ENCODE measurements at places on chromosomes 16 and 17.

DNA sequence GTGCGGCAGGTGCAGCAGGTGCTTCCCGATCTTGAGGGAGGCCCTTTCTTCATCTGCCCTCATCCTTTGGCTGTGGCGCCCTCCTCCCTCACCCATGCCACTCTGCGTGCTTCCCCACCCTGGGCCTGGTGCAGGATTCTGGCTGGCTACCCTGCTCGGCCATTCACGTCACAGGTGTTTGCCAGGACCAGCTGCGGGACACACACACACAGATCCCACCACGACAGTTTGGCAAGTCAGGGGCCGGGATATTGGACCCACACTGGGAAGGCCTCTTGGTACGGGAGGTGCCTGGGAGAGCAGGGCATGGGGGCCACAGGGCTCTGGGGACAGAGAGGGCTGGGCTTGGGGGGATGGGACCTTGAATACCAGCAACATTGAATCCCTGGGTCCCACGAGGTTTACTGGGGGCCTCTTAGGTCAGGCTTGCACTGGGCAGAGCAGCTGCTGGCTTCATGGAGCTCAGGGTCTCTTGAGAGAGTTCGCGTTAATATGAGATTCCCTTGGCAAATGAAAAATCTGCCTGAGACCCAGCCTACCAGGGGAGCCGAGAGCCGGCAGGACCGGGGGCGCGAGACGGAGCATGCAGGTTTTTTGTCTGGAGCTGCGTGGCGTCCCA, 15.1 kb downstream of the ADCY7 start:
- no peak for DNase-seq

- peak; percentile 21 for DNase-seq
Measured at GRCh38 chr16:10256784-10257641, 74.8 kb upstream of the GRIN2A start.

DNA sequence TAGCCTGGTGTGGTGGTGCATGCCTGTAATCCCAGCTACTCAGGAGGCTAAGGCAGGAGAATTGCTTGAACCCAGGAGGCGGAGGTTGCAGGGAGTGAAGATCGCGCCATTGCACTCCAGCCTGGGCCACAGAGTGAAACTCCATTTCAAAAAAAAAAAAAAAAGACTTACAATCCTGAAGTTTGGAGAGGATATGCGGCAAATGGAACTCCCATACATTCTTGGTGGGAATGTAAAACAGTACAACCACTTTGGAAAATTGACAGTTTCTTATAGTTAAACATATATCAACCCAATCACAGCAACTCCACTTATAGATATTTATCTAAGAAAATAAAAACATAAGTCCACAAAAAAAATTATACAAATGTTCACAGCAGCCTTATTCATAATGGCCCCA, 11.9 kb downstream of the GFOD2 start:
- DNase-seq: no peak

GRCh38 chr16:9805109-9805508, 377.1 kb downstream of the GRIN2A start:
- DNase-seq: no peak

DNA sequence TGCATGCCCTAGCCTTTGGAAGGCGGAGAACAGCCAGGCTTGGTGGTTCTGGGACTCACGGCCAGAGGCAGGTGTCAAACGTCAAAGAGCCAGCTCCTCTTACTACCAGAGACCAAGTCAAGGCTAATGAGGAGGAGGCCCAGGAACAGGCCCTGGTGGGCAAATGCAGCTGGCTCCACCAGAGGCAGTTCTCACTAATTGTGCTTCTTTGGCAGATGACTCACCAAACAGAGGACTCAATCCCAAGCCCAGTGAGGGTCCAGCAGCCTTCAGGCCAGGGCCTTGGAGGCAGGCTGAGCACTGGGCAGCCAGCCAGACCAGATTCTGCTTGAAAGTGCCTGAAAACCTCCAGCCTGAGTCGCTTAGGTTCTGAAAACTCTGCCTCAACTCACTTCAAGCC, 336.5 kb upstream of the CDH5 start:
- DNase-seq: no peak

All from T-helper 2 cell (primary cell).